ENCODE measurements at places on chromosomes 6 and 20. TPM values are rescaled to one million over a fixed set of nuclear protein-coding genes. Genes with fewer than 3 reads are reported as not detected.

The SMPDL3A gene
- not detected for total RNA-seq

DNA sequence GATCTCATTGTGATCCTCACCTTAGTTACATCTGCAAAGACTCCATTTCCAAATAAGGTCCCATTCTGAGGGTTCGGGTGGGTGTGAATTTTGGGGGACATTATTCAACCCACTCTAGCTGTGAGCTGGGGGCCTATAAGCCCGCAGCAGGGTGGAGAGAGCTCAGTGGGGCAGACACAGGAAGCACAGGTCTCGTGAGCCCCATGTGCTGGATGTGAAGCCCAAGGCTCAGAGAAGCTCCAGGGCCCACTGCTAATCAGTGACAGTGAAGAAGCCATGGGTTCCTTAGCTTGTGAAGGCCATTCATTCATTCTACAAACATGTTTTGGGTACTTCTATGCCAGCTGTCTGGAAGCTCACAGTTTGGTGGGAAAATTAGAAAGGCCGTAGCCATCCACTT is 47.5 kb downstream of the CHMP4B start:
- peak overlapping the region; percentile 89 for H3K27ac ChIP-seq
- peak overlapping the region; percentile 65 for H3K4me3 ChIP-seq
- peaks cover 27% of the 10 kb centered on the region for H3K36me3 ChIP-seq
- H3K4me1 ChIP-seq, result peaks cover 40% of the 10 kb centered on the region

- H3K36me3 ChIP-seq, result no peaks in the 10 kb centered on the region
- no peak overlapping the region for H3K4me3 ChIP-seq
- H3K27ac ChIP-seq, result no peak overlapping the region
- no peaks in the 10 kb centered on the region for H3K4me1 ChIP-seq
- H3K27me3 ChIP-seq, result peaks cover 6% of the 10 kb centered on the region
- no peak for DNase-seq
Observed at GRCh38 chr6:72559067-72559466, 62.8 kb upstream of the KCNQ5 start.

- H3K4me1 ChIP-seq, result peaks cover 29% of the 10 kb centered on the region
- no peak for DNase-seq
- no peaks in the 10 kb centered on the region for H3K36me3 ChIP-seq
- H3K27ac ChIP-seq, result no peak overlapping the region
- H3K4me3 ChIP-seq, result no peak overlapping the region
Observed at GRCh38 chr6:155341130-155341828, 27.0 kb upstream of the TFB1M start.

The MUC22 gene
- total RNA-seq, result not detected

DNA sequence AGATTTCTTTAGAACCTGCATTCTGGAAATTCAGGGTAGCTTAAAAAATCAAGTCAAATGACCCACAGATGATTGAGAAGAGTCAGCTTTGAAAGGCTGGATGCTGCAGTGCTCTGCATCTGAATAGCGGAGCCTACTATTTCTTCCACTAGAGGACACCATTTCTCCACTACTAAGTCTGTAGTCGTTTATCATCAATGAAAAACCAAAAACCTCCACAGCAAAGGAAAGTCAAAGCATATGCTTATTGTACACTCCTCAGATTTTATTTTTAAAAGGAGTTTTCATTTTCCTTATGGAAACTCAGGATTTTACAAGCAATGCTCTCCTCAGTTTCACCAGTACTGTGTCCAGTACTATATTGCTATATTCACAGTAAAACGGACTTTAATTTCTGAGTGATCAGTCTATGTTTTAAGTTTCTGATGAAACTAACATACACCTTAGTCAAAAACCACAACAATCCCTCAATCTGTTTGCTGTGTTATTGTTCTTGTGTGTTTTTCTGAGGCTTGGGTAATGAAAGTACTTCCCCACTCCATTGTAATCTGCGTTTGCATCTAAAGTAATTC is 50.5 kb upstream of the ENPP5 start:
- no peak overlapping the region for H3K27ac ChIP-seq
- no peaks in the 10 kb centered on the region for H3K4me1 ChIP-seq
- no peak for DNase-seq
- H3K27me3 ChIP-seq, result no peaks in the 10 kb centered on the region
- H3K36me3 ChIP-seq, result no peaks in the 10 kb centered on the region
- no peak overlapping the region for H3K4me3 ChIP-seq

The XKR7 gene
- total RNA-seq, result not detected

GRCh38 chr6:111610548-111611172 is 5.0 kb upstream of the TRAF3IP2 start:
- DNase-seq, result no peak
- H3K4me1 ChIP-seq, result peaks cover 1% of the 10 kb centered on the region
- H3K27me3 ChIP-seq, result peaks cover 8% of the 10 kb centered on the region
- H3K36me3 ChIP-seq, result no peaks in the 10 kb centered on the region
- no peak overlapping the region for H3K4me3 ChIP-seq

The ITPR3 gene
- total RNA-seq, result 44.3 TPM

DNA sequence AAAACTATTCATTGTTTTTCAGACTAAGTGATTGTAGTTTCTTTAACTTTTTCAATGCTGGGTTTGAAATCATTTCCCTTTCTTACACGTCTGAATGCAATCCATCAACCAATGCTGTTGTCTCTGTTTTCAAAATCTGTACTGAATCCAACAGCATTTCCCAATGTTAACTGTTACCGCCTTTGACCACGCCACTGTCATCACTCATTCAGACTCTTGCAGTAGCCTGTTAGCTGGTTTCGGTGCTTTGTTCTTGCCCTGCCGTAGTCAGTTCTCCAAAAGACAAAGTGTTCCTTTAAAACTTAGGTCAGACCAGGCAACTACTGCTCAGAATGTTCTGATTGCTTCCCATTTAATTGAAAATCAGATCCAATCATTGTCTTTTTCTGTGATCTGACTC is 131.3 kb downstream of the PLCB4 start:
- no peaks in the 10 kb centered on the region for H3K4me1 ChIP-seq
- H3K27me3 ChIP-seq, result no peaks in the 10 kb centered on the region
- H3K4me3 ChIP-seq, result no peak overlapping the region
- H3K36me3 ChIP-seq, result no peaks in the 10 kb centered on the region

- H3K4me3 ChIP-seq, result no peak overlapping the region
- H3K36me3 ChIP-seq, result no peaks in the 10 kb centered on the region
- H3K27ac ChIP-seq, result no peak overlapping the region
- DNase-seq, result no peak
- peaks cover 18% of the 10 kb centered on the region for H3K4me1 ChIP-seq
- no peaks in the 10 kb centered on the region for H3K27me3 ChIP-seq
Observed at GRCh38 chr6:16434885-16435284, 196.5 kb downstream of the GMPR start.

DNA sequence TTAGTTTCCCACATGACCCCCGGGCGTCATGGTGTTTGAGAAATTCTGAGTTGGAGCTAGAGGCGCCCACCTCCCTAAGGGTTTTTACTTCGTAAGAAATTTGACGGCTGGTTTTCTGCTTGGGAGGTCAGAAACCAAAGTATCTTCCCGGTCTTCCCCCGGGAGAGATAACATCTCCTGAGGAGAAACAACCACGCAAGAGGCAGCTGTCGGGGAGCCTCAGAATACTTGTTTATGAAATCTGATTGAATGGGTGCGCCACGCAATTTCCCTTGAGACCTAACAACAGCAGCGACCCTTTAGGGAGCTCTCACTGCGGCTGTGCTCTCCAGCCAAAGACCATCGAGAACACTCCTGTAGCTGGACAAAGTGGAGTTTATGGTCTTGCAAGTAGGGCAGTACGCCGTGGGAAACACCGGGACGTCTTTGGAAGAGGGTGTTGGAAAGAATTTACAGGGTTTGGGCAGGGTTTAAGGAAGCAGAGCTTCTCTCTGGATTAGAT is 608 bp upstream of the EIF2S2 start:
- peaks cover 27% of the 10 kb centered on the region for H3K36me3 ChIP-seq
- peak overlapping the region; percentile 98 for H3K27ac ChIP-seq
- H3K4me1 ChIP-seq, result peaks cover 18% of the 10 kb centered on the region

DNA sequence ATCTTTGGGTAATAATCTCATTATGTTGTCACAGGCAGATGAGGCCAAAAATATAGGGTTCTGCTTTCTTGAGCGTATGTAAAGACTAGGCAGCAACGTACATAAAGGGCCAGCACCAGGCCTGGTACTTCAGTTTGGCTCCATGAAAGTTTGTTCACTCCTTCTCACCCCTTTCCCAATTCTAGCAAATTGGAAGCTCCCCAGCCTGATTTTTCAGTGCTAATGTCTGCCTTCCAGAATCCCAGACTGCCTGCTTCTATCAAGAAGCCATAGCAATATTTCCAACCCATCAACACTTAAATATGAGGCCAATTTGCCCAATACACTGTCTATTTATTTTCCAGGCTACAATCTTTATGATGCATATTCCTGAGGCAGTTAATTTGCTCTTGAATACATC is 93.4 kb upstream of the PTPRT start:
- DNase-seq, result no peak
- no peak overlapping the region for H3K27ac ChIP-seq
- H3K27me3 ChIP-seq, result peaks cover 20% of the 10 kb centered on the region
- H3K36me3 ChIP-seq, result no peaks in the 10 kb centered on the region
- no peaks in the 10 kb centered on the region for H3K4me1 ChIP-seq

DNA sequence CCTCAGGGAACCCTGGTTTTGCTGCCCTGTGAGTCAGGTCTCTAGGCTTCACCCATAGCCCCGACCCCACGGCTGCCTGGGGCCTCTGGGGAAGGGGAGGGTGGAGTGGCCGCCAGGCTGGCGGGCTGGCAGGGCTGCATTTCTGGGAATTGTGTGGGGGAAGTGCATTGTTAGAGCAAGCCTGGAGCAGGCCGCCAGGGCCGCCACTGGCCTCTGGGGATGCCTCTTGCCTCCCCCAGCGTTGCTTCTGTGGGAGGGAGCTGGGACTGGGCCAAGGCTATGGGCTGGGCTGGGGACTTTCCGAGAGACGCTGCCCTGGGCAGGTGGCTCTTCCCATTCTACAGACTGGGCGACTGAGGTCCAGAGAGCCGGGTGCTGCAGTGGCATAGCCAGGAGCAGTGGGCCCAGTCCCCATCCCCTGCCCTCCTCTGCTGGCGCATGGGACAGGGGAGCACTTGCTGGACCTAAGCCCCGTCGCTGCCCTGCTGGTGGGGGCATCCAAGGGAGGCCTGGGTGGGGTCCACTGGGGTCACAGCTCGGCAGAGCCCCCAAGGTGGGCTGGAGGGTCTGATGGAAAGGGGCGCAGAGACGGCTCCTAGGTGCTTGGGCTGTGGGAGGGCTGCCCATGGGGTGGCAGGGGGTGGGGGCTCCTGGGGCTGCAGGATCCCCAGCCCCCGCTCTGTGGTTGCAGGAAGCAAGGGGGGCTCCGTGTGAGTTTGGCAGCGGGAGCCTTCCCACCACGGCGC is 6.6 kb upstream of the SOX18 start:
- no peak overlapping the region for H3K27ac ChIP-seq
- peaks cover 18% of the 10 kb centered on the region for H3K4me1 ChIP-seq
- no peaks in the 10 kb centered on the region for H3K36me3 ChIP-seq

Measured in naive thymus-derived CD8-positive, alpha-beta T cell (primary cell).